Activated naive CD4-positive, alpha-beta T cell treated with anti-CD3 and anti-CD28 coated beads, Interleukin-2, amount 50 U/mL, for 72 hours (primary cell): ENCODE measurements at places on chromosomes 5 and 9.

DNA sequence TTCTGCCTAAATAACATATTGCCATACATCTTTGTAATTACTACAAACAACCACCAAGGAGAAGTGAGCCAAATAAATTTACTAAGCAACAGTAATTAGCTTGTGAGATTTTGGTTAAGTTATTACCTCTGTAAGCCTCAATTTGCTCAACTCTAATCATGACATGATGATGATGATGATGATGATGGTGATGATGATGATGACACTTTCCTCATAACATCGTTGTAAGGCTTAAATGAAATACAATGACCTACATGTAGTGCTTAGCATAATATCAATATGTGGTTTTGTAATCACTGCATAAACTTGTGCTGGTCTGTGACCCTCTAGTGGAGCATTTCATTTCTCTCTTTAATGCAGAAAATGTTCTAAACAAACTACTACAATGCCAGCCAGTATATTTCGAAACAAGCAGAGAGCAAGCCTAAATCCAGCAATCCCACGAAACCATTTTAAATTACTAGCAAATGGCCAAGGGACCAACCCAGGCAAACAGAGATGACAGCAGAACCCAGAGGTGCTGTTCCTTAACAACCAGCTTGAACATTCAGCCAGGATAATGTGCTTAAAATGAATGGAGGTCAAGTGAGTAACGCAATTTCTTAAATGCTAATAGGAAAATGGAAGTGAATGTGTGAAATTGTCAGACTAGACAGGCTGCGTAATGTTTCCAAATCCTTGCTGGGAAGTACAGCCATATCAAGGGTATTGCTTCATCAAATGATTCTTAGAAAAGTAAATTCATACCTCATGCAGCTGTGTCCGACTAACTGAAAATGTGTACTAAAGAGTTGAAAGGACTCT, 281.9 kb upstream of the PUM3 start:
- DNase-seq, result no peak

DNA sequence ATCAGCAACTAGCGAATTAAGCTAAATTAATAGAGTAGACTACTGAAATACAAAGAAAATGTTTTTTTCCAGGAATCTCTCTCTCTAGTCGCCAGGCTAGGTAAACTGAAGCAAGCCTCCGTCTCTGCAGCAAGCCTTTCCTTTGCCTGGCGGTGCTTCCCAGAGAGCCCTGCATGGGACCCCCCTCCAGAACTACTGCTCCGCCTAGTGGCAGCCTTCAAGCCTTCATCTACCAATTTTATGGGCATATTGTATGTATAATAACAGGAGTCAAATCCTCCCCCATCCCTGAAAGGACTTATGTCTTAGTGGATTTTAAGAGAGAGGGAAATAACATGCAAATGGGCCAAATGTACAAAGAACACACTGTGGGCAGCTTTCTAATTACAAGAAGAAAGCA, 241.9 kb downstream of the SAXO1 start:
- DNase-seq, result no peak

DNA sequence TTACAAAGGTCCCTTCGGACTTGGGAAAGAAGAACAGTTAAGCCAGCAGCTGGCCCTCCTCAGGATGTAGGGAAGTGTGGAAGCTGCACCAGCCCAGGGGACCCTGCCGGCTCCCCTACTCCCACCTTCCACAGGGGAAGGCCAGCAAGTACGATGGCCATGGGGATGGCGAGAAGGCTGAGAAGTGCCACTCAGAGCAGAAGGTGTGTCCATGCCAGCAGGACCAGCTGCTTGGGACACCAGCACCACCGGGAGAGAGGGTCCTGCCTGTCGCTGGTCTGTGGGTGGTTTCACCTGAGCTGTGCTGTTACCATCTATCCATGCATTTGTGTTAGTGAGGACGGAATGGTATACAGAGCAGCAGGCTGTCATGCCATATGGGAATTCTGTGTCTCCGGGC, 148.6 kb upstream of the PHYKPL start:
- DNase-seq, result no peak

DNA sequence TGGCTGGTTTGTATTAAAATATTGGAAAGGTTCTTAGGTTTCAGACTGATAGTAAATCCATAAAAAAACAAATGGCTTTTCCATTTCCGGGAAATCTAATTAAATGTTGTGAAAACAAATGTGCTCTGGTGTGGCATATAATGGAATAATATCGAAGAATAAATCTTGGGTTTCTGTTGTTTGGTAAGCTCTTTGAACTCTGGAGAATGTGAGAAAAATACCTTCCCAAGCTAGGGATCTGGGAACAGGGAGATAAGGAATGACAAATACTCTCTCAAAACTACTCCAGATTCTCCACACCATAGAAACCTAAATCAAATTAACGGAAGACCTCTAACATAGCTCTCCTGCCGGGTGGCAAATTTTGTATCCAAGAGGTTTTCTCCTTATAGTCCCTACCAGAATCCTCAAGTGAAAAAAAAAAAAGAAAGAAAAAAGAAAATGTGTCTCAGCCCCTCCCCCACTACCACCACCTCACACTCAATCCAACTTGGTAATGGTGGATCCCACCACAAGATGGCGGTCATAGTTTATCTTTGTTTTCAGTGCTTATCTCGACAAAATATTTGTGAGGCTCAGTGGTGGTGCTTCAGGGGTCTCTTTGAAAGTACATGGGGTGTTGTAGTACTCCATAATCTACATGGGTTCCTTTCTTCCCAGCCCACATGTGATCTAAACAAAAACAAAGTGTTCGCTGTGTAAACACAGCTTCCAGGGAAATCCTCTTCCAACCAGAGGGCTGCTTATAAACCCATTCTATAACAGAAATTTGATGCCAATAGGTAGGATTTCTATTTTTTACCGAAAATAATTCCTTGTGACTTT, 54.5 kb upstream of the FST start:
- peak; percentile 30 for DNase-seq
